ENCODE measurements at places on chromosomes 3 and 15. TPM values are rescaled to one million over a fixed set of nuclear protein-coding genes. Genes with fewer than 3 reads are reported as not detected.

HEMK1 gene
- 7.0 TPM for total RNA-seq

C3orf52 gene
- total RNA-seq, result 2.9 TPM

SLC28A1 gene
- total RNA-seq, result not detected

CAMK2N2 gene
- total RNA-seq, result not detected

CPNE9 gene
- total RNA-seq, result not detected

CCR3 gene
- not detected for total RNA-seq

POU1F1 gene
- total RNA-seq, result not detected

CYP8B1 gene
- not detected for total RNA-seq

SYNPR gene
- total RNA-seq, result not detected

HIGD2B gene
- not detected for total RNA-seq

PEX11A gene
- total RNA-seq, result 8.0 TPM

Measured in NCI-H460 (cell line).